ENCODE measurements at places on chromosomes 16 and 17.

- no peak for DNase-seq
These were observed 306.2 kb downstream of the CEP112 start for GRCh38 chr17:65885541-65886312.

GRCh38 chr17:28081467-28081866 is 39.0 kb downstream of the NLK start:
- no peak for DNase-seq

DNA sequence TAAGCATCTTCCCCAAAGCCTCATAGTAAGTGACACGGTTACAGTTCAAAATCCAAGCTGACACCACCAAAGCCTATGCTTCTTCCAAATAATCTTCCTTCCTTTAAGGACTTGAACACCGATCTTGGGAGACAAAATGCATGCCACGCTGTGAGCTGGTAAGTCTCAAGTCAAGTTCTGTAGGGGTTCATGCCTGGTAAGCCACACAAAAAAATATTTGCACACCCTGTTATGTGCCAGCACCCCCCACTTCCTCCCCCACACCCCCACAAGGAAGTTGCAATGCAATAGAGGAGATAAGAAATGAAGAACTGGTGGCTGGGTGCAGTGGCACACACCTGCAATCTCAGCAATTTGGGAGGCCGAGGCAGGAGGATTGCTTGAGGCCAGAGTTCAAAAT is 5.6 kb downstream of the NOG start:
- DNase-seq = no peak

GRCh38 chr16:87368029-87368770 is 15.4 kb downstream of the FBXO31 start:
- DNase-seq = no peak

GRCh38 chr16:77328274-77328673 is 106.6 kb downstream of the ADAMTS18 start:
- no peak for DNase-seq

- no peak for DNase-seq
These were observed 12.0 kb downstream of the CA4 start for GRCh38 chr17:60161598-60162330.

- DNase-seq = no peak
These were observed 42.9 kb downstream of the TBC1D16 start for GRCh38 chr17:79992649-79993389.

- DNase-seq = no peak
These were observed 25.4 kb downstream of the PELP1 start for GRCh38 chr17:4678448-4679026.

DNA sequence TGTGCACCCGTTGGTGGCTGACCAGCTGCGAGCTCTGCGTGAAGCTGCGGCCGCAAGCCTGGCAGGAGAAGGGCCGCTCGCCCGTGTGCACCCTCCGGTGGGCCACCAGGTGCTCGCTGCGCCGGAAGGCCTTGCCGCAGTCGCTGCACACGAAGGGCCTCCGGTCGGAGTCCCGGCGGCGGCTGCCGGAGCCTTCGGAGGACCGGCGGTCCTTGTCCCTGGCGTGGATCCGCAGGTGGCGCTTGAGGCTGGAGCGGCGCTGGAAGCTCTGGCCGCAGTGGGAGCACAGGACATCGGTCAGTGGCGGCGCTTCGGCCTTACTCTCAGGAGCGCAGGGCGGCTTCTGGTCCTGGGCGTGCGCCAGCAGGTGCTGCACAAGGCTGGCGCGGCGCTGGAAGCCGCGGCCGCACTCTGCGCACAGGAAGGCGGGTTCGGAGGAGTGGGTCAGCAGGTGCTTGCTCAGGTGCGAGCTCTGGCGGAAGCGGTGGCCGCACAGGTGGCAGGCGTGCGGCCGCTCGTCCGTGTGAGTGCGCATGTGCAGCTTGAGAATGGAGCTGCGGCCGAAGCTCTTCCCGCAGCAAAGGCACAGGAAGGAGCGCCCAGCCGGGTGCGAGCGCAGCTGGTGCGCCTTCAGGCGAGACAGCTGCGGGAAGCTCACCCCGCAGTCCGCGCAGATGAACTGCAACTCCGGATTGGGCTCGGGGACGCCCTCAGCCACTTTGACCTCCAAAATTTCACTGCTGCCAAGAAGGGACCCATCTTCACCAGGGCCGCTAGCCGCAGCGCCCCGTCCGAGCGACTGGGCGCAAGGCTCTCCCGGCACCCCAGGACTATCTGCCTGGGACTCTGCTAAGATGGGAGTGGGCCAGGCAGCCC is 9.1 kb downstream of the ZSCAN10 start:
- DNase-seq = no peak

- no peak for DNase-seq
These were observed 45.0 kb downstream of the B9D1 start for GRCh38 chr17:19317359-19318095.

DNA sequence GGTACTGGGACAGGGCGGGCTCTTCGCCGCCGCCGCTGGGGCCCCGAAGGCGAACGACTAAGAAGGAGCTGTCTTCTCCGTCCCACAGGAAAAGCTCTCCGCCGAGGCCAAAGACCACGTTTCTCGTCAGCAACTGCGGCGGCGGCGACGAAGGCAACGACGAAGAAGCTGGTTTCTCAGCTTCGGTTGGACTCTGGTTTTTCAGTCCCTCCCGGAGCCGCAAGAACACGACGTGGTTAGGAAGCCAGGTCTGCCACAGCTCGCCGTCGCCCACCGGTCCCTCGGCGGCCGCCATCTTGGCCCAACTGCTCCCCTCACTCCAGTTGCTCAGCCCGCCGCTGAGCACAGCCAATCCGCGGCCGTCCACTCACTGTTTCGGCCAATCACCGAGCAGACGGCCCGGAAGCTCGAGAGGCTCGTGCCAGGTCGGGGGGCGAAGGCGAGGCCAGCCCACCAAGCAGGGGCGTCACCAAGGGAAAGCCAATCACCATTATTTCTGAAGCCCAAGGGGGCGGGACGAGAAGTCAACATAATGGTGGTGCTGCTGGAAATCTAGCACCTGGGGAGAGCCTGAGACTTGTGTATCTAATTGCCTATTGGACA is at the start of gene NUP88:
Gene NUP88 (minus strand): TSS at position 307 of the 603 bp plus-strand sequence. CDS start 12 bp downstream, at position 295.
- peak; percentile 94 for DNase-seq

GRCh38 chr17:40303708-40304551 is 5.0 kb upstream of the RARA start:
- no peak for DNase-seq

- no peak for DNase-seq
These were observed 2051.3 kb downstream of the TP53TG3F start for GRCh38 chr16:35510701-35511100.
